ENCODE measurements at places on chromosomes 5 and 9.

DNA sequence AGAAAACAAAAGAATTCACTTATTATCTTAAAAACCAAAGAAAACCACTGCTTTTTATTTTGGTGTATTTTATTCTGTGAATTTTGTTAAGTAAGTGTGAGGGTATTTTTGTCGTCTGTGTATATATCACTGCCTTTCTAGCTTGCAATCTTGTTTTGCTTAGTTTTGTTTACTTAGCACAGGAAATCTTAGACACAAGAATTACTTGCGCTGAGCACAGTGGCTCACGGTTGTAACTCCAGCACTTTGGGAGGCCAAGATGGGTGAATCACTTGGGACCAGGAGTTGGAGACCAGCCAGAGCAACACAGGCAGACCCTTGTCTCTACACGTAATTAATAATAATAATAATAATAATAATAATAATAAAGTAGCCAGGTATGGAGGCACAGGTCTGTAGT is 230.3 kb downstream of the PAPPA start:
- no peak for DNase-seq

- no peak for DNase-seq
Measured at GRCh38 chr5:151106043-151106442, 25.2 kb upstream of the TNIP1 start.

DNA sequence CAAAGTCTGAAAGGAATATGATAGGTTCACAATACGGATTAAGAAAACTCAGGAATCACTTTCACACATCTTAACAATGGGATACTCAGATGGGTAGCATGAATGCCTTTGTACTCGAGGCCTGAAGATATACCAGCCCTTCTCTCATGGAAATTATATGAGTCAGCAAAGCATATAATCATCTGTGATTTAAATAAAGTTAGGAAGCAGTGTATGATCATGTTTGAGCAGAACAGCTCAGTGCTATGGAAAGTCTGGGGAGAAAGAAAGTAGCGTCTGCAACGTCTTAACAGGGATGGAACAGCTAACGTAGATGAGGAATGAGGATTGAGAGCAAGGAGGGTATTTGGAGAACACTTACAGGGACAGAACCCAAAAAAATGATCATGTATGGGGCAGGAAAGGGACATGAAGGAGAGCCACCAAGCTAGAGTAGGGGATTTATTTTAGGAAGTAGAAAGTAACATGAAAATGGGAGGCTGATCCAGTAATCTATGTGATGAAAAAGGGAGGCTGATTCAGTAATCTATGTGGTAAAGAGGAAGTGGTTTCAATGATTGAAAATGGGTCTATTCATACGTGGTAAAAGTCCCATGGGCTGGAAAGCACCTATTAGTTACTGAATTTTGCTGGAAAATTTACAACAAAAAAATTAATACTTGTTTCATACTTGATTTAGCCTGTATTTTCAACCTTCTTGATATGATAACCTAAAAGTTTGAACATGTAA is 85.9 kb downstream of the GNA14 start:
- DNase-seq, result no peak

DNA sequence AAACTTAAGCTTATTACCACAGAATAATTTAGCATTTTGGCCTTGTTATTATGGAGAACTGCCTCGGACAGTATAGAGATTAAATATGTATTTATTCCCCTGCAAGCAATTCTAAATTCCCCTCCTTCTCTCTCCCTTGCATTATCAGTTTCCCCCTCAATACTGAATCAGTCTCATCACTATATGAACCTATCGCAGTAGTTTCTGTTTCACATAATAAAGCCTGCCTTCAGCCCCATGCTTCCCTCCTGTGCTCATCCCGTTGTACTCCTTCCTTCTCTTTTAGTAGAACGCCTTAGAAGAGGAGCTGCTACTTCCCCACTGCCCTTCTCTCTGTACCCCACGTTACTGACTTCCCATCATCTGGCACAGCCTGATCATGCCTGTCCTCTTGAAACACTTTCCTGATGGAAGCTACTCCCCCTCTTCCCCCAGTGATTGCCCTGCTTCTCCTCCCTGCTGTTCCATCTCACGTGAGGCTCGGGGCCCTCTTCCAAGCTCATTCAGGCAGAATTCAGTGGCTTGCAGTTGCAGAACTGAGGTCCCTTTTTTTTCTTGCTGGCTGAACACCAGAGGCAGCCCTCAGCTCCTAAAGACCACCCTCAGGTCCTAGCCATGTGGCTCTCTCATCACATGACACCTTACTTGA is 93.4 kb downstream of the PPIC start:
- no peak for DNase-seq

DNA sequence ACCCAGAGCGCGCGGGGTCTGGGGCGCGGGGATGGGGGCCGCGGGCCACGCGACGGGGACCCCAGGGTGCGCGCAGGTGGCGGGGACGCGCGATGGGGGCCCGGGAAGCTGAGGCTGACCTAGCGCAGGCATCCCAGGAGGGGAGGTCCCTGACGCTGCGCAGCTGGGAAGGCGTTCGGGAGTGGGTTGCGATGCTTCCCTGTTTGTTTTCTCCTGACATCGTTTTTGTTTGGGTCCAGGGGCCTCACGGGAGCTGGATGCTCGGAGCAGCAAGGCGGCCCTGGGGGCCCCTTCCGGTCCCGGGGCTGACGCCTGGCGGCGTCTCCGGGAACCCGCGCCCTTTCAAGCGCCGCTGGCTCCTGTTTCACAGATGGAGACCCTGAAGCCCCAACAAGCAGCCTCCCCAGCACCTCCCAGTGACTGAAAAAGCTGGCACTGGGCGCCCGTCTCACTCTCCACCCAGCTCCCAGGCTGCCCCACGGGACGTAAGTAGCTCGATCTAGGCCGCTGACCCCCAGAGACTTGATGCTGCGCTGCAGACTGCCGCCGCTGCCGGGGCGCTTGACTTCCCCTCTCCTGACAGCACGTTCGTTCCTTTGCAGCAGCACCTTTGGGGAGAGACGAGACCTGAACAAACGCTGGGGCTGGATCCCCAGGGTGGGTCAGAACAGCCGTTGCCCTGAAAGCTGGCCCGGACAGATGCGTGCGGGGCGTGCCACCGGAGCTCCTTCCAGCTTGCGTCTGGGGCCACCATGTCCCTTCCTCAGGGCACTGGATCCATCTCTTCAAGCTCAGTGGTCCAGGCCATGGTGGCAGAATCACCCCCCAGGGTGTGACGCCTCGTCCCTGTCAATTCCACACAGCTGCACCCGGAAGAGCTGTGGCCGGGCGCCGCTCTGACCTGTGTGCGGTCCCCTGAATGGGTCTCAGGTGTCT is 593 bp downstream of the BRD3OS start:
- no peak for DNase-seq

DNA sequence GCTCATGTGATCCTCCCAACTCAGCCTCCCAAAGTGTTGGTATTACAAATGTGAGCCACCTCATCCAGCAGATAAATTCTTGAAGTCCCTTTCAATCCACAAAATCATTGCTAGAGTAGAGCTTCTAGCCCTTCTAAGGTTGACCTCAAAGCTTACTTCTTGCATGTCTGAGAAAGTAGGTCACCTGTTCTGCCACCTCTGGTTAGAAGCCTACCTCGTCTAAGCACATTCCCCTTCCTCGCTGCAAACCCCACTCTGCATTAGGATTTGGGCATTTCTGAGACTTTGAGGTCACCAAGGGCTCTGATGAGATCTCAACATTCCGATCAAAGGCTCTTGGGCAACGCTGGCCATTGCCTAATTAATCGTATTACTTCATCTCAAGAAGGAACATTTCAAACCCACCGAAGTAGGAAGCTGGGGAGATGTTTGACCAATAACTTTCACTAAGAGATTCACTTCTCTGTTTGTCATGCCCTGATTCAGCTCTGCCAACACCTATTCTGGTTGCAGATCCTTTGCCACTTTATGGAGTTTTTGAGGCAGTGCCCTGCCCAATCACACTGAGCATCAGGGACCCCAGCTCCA is 8.6 kb downstream of the ADAM19 start:
- no peak for DNase-seq

DNA sequence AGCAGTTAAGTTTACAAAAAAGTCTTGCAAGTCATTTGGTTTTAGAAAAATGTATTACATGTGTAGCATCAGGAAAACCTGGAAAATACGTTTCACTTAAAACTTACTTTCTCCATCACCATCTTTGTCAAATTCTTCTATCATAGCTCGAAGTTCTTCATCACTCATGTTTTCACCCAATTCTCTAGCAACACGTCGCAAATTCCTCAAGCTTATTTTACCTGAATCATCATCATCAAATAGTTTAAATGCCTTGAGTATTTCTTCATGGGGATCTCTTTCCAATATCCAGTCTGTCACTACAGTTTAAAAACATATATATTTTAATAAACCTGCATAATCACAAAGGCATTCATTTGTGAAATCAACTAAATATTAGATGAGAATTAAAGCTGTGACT is 10.3 kb downstream of the CETN3 start:
- DNase-seq, result no peak

GRCh38 chr5:171309276-171310211 is 496 bp downstream of the TLX3 start:
- DNase-seq, result peak; percentile 57

DNA sequence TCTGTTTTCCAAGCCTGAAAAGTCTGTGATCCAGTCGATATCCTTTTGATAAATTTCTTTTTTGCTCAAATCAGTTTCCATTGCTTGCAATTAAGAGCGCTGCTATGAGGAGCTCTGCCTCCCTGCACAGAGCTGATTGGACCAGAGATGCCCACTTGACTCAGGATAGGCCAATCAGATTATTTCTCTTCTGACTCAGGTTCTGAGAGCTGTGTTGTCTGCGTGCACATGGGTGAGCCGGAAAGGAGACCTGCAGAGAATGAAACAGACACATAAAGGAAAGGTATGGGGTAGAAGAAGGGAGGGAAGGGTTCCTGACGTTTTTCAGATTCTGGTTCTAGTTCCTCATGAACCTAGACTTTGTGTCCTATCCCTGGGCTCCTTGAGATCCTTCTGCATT is 15.8 kb upstream of the FABP6 start:
- peak; percentile 6 for DNase-seq

DNA sequence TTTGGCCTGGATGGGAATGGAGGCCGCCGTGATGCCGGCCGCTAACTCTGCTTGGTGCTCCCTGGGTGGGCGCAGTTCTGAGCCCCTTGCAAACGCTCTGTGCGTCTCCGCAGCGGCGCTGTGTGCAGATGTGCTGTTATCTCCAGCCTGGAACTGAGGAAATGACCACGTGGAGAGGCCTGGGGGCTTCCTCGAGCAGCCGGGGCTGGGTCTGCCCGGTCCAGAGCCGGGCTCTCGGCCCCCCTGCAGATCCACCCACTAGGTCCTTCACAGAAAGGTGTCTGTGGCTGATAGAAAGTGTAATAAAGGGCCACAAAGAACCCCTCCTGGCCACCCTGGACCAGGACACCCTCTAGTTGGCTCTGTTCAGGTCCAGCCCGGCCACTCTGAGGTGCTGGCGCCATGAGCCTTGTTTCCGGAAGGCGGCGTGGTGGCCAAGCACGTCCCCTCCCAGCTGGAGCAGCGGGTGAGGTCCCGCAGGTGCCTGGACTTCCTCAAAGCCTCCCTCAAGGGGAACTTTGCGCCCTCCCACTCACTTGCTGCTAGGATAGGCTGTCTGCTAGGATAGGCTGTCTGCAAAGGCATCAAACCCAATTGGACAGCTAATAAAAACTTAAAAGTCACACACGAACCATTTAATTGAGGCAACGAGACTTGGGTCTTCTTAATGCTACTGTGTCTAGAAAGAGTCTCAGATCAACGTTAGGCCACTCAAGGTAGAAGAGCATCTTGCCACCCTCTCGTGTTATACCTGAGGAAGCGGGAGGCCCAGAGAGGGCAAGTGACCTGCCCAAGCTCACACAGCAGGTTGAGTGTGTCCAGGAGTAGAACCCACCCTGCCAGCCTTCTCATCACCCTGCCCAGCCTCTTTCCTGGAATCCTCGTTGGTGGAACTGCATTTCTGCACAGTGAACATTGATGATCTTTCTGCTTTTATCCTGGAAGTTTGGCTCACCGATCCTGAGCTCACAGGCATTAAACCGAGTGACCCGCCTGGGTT is 109.3 kb upstream of the FCN2 start:
- no peak for DNase-seq

GRCh38 chr5:54519509-54519876 is 1.9 kb downstream of the SNX18 start:
- DNase-seq, result no peak

DNA sequence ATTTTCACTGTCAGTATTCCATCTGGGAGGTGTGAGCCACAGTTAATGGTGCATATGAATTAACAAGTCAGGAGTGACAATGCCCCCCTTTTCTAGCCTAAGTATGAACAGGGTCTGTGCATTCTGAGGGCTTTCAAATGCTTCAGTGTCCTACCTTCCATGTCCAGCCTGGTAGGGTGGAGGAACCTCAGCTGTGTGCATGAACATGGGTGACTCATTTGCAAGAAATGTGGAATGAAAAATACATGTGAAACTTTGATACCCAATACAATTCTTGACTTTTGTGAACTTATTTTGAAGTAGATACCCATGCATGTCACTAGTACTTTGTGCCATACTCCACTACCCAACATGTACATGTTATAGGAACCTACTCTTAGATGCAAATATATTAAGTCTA is 375.8 kb downstream of the SEMA5A start:
- DNase-seq, result no peak

DNA sequence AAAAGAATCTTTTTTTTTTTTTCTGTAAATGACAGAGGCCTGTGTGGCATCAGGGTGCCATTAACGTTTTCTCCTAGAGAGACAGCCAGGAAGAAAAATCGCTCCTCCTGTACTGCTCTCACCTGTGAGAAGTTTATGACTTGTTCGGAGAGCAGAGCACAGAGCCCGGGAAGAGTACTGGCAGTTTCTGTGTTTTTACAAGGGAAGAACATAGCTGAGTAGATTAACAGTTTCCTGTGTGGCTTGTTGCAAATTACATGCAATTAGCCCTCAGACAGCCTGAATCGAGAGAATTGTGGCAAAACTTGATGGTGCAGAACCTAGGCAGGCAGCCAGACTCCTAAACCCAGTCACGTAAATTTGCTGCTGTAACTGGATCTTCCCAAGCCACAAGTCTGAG is 32.1 kb downstream of the PRKACG start:
- no peak for DNase-seq

GRCh38 chr5:179801304-179802206 is 5.1 kb downstream of the MGAT4B start:
- DNase-seq, result no peak

DNA sequence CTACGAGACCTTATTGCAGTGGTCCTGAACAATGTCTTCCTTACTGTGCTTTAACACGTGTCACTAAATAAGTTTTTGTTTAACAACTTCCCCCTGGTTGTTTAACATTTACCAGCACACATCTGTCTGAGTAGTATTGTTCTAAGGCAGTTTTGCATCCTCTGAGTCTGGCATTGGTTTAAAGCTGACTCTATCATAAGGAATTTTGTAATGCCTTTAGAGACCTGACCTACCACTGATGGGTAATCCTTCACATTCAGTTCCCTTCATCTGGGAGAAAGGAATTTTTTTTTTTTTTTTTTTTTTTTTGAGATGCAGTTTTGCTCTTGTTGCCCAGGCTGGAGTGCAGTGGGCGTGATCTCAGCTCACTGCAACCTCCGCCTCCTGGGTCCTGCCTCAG is 20.0 kb upstream of the PCAT7 start:
- DNase-seq, result no peak
